ENCODE measurements at places on chromosomes 12 and 14.

DNA sequence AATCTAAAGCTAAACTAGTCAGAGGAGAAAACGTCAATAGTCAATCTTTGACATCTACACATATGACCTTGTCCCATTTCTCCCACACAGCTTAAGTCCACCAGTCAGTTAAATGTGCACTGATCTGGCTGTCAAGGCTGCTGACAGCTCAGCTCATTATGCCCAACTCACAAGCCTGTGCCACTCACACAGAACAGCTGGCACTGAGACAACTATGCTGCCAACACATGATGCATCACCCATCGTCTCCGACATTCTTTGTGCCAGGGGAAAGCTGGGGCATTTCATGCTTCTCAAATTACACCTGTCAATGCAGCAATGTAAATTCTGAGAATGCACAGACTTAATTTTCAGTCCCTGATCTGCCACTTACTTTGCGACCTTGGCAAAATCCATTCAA lies 25.3 kb downstream of the GNS start:
- DNase-seq: no peak

DNA sequence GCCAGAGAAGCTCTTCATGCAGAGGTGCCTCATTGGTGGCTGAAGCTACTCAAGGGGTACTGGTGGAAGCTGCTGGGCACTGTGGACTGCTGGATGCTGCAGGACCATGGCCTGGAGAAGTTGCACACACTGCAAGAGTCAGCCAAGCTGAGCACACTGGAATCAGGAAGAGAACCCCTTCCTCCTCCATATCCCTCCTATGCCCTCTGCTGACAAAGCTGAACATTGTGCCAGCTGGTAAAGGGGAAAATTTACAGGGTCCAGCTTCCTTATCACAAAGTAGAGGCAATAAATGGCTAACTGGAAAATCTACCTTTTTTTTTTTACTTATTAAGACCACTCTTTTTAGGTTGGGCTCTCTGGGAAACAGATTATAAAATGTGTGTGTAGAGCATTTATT lies 6.5 kb downstream of the CCDC175 start:
- DNase-seq: no peak

GRCh38 chr12:111687952-111688351 lies 2.1 kb downstream of the ACAD10 start:
- DNase-seq: no peak

DNA sequence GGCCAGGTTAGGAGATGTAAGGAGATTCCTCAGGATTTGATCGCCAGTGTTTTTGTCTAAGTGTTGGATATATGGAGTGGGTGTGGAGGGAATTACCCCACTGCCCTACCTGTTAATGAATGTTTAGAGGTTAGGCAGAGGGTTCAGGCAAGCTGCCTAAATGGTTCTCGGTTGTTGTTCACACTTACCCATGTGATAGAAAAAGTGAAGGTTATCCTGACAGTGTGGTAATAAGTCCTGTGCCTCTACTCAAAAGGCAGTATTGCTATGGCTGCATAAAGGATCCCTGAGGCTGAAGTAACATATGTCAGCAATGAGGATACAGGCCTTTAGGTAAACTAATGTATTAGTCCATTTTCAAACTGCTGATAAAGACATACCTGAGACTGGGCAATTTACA lies 112.0 kb downstream of the GPHN start:
- no peak for DNase-seq

- DNase-seq: peak; percentile 16
Observed at GRCh38 chr14:100603341-100604120, 16.3 kb upstream of the BEGAIN start.

DNA sequence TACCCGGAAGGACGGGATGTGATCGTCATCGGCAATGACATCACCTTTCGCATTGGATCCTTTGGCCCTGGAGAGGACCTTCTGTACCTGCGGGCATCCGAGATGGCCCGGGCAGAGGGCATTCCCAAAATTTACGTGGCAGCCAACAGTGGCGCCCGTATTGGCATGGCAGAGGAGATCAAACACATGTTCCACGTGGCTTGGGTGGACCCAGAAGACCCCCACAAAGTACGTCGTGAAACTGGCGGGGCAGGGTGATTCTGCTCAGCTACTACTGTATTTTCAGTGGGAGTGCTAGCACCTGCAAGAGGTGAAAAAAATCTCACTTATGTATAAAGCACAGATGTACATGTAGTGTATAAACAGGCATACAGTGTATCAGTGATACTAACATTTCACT lies 62.9 kb downstream of the FOXN4 start:
- no peak for DNase-seq

- no peak for DNase-seq
Observed at GRCh38 chr12:45278447-45278846, 62.6 kb downstream of the ANO6 start.

DNA sequence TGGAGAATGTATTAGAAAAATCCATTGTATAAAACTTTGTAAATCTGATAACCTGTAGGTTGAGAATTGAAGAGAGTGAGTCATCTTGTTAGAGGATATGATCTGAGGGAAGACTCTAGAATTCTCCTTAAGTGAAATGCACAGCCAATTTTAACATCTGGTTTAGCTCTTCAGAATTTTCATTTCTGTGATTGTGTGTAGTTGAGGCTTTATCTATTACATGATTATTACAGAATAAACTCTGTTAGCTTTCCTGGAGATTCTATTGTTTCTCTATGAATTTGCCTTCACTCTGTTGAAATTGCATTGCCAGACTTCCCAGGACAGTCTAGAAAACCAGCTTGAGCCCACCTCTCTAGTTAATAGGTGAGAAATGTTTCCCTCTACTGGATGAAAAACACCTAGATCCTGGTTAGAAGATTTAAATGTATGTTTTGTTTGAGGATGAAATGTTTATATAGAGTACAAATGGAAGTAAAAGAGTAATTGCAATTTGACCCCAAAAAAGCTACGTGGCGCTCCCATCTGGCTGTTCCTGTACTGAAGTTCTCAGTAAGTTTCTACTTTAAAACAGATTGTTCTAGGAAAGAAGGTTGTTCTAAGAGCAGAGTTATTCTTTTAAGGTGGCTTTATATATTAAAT lies 2.9 kb downstream of the NUDT4 start:
- no peak for DNase-seq
